CD4-positive, alpha-beta T cell treated with Interleukin-6 at 100 ng/mL for 8 hours (primary cell): ENCODE measurements at places on chromosomes 12 and 14.

- no peak for DNase-seq
Observed at GRCh38 chr12:102769323-102769916, 147.6 kb downstream of the PAH start.

DNA sequence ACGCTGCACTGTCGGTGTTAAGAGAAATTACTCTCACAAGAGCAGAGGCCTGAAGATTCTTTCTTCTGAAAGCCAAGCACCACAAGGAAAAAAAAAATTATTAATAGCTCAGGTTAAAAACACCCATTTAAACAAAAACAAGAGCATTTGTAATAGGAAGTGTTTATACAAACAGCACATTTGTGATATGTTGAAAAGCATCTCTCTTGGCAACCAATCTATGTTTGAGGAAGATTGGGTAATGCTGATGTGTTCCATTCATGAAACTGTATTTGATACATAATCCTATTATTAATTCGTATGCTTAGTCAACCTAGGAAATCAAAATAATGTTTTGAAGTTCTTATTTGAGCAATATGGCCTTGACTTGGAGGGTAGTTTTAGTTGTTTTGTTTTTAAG, 36.5 kb downstream of the SSPN start:
- DNase-seq = no peak

DNA sequence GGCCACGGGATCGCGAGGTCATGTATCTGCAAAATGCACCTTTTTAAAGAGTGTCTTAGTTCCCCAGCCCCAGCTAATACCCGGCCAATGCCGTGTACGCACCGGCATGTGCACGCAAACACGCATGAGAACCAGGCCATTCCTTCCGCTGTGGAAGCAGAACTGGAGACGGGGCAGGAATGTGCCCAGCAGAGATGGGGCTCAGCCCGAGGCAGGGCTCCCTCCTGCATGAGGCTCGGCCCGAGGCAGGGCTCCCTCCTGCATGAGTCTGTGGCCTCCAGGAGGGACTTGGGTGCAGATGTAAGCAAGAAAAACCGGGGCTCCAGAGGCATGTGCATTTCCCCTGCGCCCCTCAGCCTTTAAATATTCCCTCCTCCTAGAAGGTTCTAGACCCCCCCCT, 38.2 kb downstream of the SLC6A12 start:
- no peak for DNase-seq

DNA sequence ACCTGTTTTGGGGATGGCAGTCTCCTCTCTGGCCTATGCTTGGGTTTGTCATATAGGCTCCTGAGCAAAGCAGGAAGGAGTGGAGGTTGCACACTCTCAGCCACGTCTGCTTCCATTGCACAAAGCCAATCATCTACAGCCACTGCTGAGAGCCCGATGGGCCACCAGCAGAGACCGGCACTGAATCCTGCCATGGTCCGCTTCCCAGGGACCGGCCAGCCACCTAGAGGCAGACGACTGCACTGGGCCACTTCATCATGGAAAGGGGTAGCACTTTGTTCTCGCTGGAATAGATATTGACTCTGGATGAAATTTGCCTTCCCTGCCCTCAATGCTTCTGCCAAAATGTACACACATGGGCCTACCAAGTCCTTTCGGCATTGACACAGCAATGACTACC, 22.3 kb downstream of the DLK1 start:
- DNase-seq = no peak

DNA sequence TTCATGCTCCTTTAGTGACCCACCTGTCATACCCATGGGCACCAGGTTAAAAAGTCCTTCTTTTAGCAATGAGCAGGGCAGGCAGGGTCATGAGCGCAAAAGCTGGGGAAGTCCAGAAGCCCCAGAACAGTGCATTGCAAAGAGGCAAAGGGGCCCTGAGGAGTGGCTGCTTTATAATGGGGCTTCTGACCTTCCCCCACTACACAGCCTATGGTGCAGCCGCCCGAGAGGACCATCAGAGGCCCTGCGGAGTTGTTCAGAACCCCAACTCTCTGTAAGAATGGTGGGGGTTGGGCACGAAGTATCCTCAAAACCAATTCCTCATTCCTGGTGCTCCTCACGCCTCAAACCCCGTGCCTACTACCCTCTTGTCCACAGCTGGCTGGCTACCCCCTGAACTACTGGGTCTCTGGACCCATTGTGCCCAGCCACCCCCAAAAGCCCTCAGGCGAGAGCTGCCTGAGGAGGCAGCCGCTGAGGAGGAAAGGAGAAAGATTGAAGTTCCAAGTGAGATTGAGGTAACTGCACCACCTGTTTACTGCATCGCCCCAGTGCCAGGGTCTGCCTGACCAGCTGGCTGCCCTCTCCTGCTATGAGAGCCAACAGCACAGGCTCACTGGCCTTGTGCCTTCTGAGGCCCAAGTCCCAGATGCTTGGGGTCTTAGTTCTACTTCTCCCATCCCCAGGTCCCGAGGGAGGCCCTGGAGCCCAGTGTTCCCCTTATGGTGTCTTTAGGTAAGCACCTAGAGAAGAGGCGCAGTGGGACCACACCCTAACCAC, 6.7 kb downstream of the REC8 start:
- no peak for DNase-seq

DNA sequence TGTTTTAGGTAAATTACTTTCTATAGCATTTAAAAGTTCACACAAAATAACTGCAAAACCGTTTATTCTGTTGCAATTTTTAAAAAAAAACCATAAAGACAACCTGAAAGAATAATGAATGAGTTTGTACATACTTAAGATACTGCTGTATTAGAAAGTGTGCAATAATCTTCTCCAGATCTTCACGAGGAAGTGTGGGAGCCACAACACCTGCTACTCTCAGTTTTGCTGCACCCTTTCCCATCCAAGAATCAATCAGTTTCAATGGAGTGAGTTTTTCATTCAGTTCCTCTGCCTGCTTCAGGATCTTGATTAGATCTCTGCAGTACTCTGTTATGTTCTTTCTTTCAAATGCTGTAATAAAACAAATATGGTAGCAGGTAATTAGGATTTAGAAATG, 30.1 kb downstream of the RECQL start:
- no peak for DNase-seq
